ENCODE measurements at places on chromosomes 5 and 9.

DNA sequence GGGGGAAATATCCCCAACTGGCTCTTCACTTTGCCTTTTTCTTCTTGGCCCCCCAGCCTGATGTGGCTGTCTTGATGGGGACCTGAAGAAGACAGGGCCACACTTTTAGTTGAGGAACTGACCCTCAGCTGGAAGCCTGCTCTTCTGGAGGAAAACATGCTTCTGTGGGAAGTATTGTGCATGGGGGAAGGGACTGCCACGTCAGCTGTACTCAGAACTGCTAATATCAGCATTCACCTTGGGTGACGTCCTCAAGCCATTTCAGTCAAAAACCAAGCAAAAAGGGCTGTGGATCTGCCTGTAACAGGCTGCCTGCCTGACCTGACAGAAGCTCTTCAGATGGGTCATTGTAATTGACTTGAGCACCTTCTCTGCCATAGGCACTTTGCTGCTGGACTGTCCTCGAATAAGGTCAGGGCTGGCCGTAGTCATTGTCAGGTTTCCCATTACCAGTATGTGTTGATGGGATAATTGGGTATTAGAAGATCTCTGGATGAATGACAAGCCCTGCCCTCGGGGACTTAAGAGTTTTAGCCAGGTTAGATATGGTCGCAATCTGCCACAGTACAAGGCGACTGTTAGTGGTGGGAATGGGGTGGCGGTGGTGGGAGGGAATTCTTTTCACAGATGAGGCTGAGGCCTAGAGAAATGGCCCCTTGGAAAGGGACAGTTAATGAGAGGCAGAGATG lies 10.4 kb downstream of the RAI14 start:
- DNase-seq, result no peak

GRCh38 chr9:116059466-116059865 lies 94.1 kb upstream of the PAPPA start:
- no peak for DNase-seq

DNA sequence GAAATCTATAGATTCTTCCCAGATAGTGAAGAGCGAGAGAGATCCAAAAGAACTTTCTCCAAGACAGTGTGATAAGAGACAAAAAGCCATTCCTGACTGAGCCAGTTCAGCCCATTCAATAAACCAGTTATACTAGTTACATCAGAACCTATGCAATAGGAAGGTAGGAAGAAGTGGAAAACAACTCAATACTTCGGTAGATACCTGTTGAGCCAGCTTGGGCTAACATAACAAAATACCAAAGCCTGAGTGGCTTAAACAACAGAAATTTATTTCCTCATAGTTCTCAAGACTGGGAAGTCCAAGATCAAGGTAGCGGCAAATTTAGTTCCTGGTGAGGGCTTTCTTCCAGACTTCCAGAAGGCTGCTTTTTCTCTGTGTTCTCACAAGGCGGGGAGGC lies 214.5 kb upstream of the GRAMD2B start:
- DNase-seq, result no peak

DNA sequence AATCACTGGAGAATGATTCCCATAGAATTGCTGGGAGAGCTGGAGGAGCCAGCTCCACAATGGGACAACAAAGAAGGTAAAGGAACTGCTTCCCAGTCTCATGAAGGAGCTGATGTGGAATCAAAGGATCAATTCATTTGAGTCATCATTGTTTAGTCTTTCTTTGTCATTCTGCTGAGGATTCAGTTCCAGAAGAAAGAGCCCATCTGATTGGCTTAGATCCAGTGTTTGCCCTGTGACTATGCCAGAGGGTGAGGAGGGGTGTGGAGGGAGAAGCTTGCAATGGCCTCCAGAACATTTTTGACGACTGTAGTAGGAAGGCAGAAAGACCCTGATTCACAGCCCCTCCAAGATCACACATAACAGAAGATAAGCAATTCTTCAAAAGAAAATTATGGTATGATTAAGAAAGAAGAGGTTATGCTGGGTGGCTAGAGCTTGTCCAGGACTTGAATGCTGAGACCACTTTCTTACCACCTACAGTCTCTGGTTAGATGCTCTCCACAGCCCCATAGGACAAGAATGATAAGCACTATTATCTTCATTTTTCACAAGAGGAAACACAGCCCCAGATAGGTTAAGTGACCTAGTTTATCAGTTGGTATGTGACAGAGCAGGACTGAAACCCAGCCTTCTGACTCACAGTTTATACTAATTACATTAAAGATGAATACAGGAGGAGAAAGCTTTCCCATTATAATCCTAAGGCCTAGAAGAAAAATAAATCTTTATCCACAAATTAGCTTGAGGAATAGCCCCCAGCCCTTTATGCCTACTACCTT lies 363.1 kb downstream of the PRELID2 start:
- no peak for DNase-seq

- DNase-seq, result no peak
These were observed at the start of gene CCL28 for GRCh38 chr5:43412156-43412555. CCL28 (minus strand) TSS chr5:43412391; CDS start chr5:43412316, 75 bp downstream.

DNA sequence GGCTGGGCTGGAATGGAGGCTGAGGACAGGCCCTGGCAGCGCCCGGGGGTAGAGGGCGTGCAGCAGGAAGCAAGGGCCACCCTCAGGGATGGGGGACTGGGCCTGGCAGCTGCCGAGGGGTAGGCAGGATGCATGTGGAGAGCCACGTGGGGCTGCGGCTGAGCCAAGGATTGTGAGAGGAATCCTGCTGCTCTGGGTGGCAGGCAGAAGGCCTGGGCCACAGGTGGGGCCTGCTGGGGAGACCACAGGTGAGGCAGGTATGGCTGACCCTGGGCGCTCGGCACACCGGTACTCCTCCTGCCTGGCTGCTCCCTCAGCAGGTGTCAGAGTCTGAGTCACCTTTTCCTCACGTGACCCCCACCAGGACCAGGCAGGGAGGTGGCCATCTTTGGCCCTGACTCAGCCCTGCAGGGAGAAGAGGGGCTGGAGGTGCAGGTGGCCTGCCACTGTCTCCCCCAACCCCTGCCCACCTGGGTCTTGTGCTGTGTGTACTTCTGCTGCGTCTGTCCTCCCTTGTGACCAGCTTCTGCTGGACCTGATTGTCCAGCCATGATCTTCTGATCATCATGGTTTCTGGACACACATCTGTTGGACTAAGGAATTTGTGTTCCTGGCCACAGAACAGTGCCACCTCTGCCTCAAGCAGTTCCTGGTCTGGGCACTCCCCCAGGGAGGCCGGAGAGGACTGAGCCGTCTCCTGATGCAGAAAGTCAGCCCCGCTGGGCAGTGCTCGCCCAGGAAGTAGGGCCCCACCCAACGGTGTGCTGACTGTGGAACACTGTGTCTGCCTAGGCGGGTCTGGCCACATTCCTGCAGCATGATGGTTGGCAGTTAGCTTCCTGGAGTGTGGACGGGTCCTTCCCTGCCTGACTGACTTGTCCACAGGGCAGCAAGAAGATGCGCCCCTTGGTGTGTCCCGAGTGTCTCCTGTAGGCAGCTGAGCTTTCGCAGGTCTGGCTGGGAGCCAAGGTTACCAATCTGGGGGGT lies 6.4 kb downstream of the ARRDC1 start:
- no peak for DNase-seq

DNA sequence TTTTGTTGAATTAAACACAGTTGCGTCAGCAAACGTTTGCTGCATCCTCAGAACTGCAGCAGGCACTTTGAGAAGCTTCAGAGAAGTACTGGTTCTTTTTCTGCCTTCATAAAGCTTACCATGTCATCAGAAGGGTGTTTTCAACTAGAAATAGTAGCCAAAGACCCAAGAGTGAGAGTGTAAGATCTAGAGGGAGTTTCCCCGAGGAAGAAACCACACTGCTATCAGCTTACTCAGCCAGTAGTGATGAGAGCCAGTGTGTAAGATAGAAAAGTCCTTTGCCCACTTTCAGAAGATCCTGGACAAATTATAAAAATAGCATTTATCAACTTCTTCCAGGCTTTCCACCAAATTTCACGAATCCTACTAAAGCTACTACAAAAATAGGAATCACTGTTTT lies 154.5 kb downstream of the PAPPA start:
- DNase-seq, result no peak

DNA sequence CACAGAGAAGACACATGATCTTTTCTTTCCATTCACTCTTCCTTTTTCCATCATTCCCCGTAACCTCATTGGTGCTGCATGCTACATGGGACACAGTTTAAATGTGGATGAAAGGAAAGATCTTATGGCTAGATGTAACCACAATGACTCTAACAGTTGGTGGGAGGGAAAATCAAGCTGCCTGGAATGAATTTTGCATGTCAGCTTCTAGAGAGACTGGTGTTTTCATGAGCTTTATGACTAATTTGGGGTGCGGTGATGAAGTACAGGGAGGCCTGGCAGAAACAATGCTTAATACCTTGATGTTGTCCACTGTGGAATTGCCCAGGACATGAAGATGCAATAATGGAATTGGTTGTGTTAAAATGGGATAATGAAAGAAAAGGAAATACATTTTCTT lies 55.9 kb upstream of the MYO10 start:
- DNase-seq, result no peak

GRCh38 chr9:97840521-97840920 lies 12.5 kb upstream of the FOXE1 start:
- no peak for DNase-seq

GRCh38 chr9:106675780-106676179 lies 187.2 kb upstream of the ZNF462 start:
- no peak for DNase-seq

GRCh38 chr5:158268286-158268685 lies 409.3 kb upstream of the CLINT1 start:
- DNase-seq, result no peak

GRCh38 chr5:165714598-165714997 lies 2209.2 kb downstream of the MAT2B start:
- DNase-seq, result no peak

GRCh38 chr5:16809395-16810207 lies 126.5 kb downstream of the MYO10 start:
- DNase-seq, result no peak

- DNase-seq, result no peak
These were observed 32.2 kb upstream of the MCTP1 start for GRCh38 chr5:95317085-95317484.

GRCh38 chr9:91089405-91090129 lies 272.2 kb downstream of the AUH start:
- DNase-seq, result no peak

DNA sequence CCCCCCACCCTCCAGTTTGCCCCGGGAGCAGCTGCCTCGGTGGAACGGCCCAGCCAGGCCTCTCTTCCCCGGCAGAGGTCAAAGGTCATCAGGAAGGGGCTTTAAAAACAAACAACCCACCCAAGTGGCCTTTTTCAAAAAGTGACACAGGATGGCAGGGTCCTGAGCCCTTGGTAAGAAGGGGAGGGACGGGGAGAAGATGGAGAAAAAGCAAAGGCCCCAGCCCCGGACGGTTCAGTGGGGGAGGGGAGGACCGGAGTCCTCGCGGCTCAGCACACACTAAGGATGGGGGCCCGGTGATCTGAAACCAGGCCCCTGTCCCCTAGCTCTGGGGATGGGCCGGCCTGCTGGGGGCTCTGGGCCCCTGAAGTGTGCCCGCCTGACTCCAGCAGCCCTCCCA lies 1.1 kb downstream of the PRRX2 start:
- DNase-seq, result no peak

DNA sequence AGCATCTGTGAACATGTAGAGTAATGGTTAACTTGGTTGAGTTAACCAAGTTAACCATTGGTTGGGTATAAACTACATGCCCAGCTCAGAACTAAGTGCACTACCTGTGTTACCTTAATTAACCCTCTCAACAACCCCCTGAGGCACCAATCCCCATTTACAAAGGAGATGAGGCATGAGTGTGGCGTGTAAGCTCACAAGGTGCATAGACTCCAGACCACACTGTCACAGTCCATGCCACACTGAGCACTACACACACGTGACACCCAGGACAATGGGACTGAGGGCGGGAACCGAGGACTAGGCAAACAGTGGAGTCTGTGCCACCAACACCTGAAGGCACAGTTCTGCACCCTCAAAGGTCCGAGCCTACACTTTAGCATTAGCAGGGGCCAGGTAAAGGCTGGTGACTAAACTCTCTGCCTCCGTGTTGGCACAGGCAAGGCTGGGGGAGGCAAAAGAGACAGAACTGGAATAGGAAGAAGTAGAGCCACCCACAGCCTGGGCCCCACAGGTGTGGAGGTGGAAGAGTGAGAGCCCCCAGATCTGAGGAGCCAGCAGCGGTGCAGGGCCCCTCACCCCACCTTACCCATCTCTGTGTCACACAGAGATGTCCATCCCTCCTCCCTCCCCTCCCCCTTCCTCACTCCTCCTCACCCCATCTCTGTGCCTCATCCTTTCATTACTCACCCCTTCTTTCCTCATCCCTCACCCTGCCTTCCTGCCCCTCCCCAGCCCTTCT lies 2.2 kb upstream of the DNAJB5 start:
- no peak for DNase-seq

GRCh38 chr5:142670804-142671203 lies 15.1 kb downstream of the FGF1 start:
- no peak for DNase-seq

GRCh38 chr9:15155323-15155722 lies 151.7 kb downstream of the TTC39B start:
- no peak for DNase-seq

DNA sequence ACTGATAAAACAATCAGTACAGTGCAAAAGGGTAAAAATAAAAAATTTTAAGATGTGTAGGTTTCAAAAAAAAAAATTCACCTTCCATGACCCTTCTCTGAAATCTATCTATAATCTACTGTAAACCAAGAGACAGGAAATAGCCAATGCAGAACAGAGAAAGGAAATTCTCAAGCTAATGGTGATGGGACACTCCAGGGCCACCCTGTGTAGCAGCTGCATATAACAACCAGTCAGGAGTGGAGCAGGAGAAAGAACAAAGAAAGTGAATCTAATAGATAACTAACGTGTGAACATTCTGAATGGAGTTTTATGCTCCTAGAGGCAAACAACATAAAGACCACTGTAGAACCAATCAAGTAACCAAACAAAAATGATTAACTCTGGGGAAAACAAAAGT lies 16.6 kb downstream of the SPTLC1 start:
- DNase-seq, result no peak

GRCh38 chr9:91488341-91488740 lies 64.7 kb upstream of the NFIL3 start:
- DNase-seq, result no peak

GRCh38 chr9:8890695-8891094 lies 1091.1 kb upstream of the DMAC1 start:
- no peak for DNase-seq
